ENCODE measurements at places on chromosomes 12 and 14.

GRCh38 chr12:52836491-52837412 lies 2.6 kb upstream of the KRT79 start:
- no peak for DNase-seq

DNA sequence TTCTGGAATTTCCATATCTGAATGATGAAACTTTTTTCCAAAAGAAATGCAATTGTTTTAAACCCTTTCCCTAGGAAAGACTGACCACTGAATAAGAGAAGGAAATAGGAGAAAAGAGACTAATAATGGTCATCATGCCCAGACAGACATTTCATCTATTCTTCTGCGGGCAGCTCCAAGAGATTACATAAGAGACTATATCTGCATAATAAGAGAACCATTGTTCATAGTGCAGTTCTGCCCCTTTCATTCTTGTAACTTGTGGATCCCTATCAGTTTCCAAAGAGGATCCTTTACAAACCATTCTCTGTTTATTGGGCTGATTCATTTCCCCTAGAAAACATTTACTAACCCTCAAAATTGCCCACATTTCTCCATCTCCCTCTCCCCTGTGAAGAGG lies 197.8 kb downstream of the FSCB start:
- DNase-seq = no peak

DNA sequence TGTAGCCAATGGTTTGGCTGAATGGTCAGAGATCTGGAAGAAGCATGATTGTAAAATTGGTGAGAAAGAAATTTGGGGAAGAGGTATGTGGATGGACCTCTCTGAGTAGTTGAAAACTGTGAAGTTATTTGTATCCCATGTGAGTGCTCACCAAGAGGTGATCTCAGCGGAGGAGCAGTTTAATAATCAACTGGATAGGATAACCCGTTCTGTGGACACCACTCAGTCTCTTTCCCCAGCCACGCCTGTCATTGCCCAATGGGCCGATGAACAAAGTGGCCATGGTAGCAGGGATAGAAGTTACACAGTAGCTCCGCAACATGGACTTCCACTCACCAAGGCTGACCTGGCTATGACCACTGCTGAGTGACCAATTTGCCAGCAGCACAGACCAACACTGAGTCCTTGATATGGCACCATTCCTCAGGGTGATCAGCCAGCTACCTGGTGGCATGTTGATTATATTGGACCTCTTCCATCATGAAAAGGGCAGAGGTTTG lies 257.4 kb upstream of the ATXN7L3B start:
- DNase-seq = no peak

- no peak for DNase-seq
Observed at GRCh38 chr14:56199095-56199981, 81.1 kb downstream of the PELI2 start.

DNA sequence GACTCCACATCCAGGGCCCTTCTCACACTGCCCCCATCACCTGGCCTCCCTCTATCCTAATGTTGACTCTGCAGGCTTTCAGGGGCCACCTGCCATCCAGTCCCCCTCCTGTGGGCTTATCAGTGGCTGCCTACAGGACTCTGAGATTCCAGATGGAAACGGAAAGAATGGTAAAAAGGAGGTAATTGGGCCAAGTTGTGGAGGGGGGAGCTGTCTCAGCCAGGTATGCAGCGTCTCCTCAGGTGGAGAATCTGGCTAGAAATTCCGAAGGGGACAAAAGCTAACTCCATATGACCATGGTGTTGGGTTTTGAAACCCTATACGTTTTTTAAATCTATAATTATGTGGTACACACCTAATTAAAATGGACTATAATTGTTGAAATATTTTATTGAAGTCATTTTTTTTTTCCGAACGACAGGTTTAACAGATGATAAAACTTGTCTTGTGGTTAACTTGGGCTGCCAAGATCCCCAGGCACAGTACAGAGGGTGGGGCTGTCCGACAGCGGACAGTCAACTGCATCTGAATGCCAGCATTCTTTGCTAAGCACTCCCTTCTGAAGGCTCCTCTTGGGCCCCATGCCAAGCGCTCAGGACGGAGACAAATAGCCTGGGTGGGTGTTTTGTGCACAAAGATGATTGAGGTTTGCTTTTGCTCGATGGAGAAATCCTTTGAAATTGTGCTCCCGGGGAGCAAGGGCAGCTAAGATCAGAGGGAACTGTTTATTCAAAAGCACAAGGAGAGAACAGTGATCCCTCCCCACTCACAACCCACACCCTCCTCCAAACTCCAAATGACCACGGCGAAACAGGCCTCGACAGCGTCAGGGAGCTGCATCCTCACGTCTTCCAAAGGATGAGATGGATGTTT lies 365.6 kb downstream of the BCL11B start:
- no peak for DNase-seq

DNA sequence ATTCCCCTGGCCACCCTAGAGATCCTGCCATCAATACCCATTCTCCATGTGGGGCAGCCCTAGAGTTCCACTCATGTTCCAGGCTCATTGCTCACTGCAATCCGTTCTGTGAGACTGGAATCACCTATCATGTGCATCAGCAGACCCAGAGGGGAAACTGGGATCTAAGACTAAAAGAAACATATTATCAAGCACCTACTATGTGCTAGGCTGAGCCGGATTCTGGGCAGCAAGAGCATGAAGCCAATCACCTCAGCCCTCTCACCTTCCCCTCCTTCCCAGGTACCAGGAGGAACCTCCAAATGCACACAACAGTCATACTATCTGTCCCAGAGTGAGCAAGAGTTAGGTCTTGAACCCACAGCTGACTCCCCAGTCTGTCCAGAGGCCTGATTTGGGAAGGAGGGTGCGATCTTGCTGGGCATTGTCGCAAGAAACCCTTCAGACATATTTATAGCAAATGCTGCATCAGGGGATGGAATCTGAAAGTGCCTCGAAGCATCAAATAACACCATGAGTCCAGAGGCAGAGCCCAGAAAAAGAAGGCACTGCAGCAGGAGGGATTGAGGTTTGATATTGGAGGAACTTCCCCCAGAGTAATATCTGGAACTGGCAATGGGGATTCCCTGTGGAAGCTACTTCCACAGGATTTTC lies 6.7 kb upstream of the CACNB3 start:
- no peak for DNase-seq

DNA sequence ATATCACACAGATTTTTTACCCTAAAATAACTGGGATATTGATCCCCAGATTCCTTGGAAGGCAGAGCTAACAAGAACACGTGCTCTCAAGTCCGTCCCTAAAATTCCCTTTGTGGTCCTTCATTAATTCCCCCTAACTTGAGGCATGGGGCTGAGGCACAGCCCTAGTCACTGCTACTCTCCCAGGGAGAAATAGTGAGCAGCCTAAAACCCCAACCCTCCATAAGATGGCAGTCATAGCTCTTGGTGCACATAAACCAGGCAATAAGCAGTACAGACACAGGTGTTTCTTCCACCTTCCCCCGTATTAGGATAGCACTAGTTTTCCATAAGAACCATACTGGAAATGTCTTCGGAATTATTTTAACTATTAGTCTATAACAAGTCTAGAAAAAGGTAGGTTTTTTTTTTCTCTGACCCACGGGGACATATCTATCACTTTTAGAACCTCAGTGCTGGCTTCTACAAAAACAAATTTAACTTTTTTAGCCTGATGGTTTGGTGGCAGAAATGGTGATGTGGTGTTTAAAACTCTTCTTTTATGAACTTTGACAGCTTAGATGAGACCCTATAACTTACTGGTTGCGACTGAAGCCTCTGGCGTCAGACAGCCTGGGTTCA lies 3.1 kb upstream of the ARHGEF40 start:
- no peak for DNase-seq

DNA sequence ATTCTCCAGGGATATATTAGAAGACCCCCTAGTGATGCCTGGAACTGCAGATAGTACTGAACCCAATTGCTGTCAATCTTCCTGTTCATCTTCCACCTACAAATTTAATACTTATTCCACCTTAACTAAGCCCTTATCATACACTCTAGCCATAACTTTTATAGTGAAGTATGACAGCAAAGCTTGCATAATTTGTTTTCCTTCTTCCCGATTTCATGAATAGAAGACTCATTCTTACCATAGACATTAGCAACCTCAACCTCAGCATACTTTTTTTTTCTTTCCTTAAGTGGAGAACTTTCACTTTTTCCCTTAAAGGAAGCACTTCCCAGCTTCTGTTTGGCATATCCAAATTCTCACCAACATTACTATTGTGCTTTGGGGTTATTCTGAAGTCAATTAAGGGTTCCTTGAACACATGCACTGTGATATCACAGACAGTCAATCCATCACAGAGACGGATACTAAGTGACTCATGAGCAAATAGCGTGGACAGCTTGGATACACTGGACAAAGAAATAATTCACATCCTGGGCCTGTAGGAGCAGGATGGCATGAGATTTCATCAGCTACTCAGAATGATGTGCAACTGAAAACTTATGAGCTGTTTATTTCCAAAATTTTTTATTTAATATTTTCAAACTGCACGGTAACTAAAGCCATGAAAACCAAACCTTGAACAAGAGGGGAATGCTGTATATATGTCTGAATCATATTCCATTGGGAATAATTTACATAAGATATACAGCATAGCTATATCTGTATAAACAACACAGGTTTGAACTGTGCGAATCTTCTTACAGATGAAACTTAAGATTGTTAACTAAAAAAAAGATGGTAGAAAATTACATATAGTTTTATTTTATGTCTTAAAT lies 63.9 kb downstream of the SYT1 start:
- DNase-seq = no peak

- DNase-seq = no peak
Observed at GRCh38 chr14:64960762-64961276, 11.3 kb downstream of the RAB15 start.

DNA sequence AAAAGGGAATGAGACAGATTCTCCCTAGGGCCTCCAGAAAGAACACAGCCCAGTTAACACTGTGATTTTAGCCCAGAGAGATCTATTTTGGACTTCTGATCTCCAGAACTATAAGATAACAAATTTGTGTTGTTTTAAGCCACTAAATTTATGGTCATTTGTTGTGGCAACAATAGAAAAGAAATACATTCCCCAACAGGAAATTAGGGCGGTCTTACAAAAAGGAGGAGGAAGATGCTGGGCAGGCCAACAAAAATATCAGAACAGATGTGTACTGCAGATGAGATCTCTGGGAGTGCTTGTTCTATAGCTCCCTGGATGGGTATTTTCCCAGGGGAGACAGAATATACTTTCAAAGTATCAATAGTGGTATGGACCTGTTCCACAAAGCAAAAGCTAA lies 32.0 kb upstream of the SOCS2 start:
- no peak for DNase-seq

GRCh38 chr14:68363843-68364767 lies 428.8 kb downstream of the ZFP36L1 start:
- no peak for DNase-seq

GRCh38 chr12:6424008-6424347 lies 20.8 kb upstream of the CD27 start:
- DNase-seq = no peak

DNA sequence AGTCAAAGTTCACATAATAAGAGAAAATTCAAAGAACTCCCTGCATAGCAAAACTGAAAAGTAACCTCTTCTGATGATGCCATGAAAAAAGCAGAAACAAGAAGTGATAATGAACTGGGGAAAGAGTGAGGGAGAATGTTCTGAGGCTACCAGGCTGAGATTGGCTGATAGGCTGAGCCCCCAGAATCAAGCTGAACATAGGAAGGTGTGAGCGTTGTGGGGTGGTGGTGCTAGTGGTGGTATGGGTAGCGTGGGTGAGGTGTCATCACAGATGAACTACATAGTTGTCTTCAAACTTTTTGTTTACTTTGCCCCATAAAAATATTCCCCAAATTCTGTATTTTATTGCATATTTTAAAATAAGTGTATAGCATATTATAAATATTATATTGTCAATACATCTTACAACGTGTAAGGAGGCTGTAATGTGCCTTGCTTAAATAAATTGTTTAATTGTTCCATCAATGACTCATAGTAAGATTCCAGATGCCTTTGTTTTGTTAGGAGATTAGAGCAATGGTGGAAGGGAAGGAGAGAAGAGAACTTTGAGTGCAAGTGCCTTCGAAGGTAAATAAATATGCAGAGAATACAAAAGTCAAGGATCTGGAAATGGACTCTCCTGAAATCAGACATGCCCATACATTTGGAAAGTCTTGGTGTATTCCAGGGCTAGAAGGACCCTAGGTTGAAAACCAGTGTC lies 15.8 kb upstream of the CFAP54 start:
- no peak for DNase-seq

GRCh38 chr14:28770061-28770460 lies 3.5 kb downstream of the FOXG1 start:
- no peak for DNase-seq

DNA sequence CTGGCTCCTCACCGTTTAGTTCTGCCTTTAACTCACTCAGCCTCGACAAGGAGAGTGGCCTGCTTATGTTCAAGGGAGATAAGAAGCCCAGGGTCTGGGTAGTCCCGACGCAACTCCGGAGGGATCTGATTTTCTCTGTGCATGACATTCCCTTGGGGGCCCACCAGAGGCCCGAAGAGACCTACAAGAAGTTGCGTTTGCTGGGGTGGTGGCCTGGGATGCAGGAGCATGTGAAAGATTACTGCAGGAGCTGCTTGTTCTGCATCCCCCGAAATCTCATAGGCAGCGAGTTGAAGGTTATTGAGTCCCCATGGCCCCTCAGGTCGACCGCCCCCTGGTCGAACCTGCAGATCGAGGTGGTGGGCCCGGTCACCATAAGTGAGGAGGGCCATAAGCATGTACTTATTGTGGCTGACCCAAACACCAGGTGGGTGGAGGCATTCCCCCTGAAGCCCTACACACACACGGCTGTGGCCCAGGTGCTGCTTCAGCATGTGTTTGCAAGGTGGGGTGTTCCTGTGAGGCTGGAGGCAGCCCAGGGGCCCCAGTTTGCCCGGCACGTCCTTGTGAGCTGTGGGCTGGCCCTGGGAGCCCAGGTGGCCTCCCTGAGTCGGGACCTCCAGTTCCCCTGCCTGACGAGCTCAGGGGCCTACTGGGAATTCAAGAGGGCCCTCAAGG lies 13.1 kb downstream of the CBLN3 start:
- no peak for DNase-seq

DNA sequence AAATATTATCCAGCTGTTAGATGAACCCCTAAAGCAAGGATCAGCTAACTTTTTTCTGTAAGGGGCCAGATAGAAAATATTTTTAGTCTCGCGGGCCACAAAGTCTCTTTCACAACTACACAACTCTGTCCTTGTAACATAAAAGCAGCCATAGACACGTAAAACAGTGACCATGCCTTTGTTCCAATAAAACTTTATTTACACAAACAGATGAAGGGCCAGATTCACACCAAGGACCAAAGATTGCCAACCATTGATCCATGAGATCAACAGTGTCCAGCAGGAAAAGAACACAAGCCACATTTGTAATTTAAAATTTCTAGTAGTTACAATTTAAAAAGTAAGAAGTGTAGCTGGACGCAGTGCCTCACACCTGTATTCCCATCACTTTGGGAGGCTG lies 109.7 kb downstream of the PHETA1 start:
- DNase-seq = no peak

DNA sequence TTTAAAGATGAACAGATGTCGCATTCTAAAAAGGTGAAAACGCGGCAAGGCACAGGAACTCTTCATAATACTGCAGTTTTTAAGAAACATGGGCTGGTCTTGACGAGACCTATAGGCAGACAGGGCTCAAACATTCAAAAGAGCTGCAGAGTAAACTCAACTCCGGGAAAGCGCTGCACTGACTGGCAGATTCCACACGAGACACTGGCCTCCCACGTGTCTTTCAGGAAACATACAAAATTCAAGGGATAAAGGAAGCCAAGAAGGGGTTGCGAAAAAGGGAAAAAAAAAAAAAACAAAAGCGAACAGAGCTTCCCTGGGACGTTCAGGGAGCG lies 614 bp upstream of the ARF6 start:
- DNase-seq = no peak

Measured in activated CD8-positive, alpha-beta memory T cell treated with anti-CD3 and anti-CD28 coated beads for 1 hour (primary cell).